Activated CD4-positive, alpha-beta T cell treated with anti-CD3 and anti-CD28 coated beads, Interleukin-2, amount 10 ng/mL, durations not matched to agents 7 days and 5 days (primary cell): ENCODE measurements at places on chromosomes 3 and 15.

- no peak overlapping the region for H3K27ac ChIP-seq
- H3K4me1 ChIP-seq = no peaks in the 10 kb centered on the region
Measured at GRCh38 chr3:71652781-71653413, 69.4 kb upstream of the FOXP1 start.

DNA sequence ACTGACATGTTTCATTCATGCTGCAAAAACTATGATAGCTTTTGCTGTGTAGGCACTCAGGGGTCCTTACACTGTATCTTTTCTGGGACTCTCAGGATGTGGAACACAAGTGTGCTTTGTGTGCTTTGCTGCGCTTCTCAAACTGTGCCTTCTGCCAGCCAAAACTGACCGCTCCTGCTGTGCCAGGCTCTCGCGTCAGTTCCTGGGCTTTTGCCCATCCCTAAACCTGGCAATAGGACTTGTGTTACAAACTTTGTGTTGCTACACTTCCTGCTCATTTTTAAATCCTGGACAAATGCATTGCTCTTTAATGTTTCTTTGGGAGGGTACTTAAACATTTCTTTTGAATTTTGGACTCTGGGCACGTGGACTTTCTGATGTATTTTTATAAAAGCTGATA is 60.3 kb downstream of the DIPK2A start:
- no peak for DNase-seq
- peaks cover 5% of the 10 kb centered on the region for H3K27me3 ChIP-seq
- H3K27ac ChIP-seq = no peak overlapping the region
- no peak overlapping the region for H3K4me3 ChIP-seq
- peaks cover 8% of the 10 kb centered on the region for H3K4me1 ChIP-seq
- no peaks in the 10 kb centered on the region for H3K36me3 ChIP-seq

- peaks cover 39% of the 10 kb centered on the region for H3K27me3 ChIP-seq
- no peaks in the 10 kb centered on the region for H3K36me3 ChIP-seq
- H3K27ac ChIP-seq = no peak within 1 kb of the TSS
- DNase-seq = no peak
- no peak within 1 kb of the TSS for H3K4me3 ChIP-seq
- H3K4me1 ChIP-seq = no peaks in the 10 kb centered on the region
Measured at GRCh38 chr3:124934577-124934976, at the start of gene MUC13. MUC13 (minus strand) TSS chr3:124934751; CDS start chr3:124934712, 39 bp downstream.

GRCh38 chr3:72162649-72163184 is 377.8 kb upstream of the PROK2 start:
- DNase-seq = no peak
- no peaks in the 10 kb centered on the region for H3K36me3 ChIP-seq
- no peak overlapping the region for H3K4me3 ChIP-seq
- H3K4me1 ChIP-seq = no peaks in the 10 kb centered on the region
- H3K27ac ChIP-seq = no peak overlapping the region

GRCh38 chr3:49747792-49748480 is 24.2 kb upstream of the GMPPB start:
- H3K4me1 ChIP-seq = no peaks in the 10 kb centered on the region
- H3K27ac ChIP-seq = no peak overlapping the region
- H3K36me3 ChIP-seq = peaks cover 6% of the 10 kb centered on the region
- H3K27me3 ChIP-seq = no peaks in the 10 kb centered on the region

DNA sequence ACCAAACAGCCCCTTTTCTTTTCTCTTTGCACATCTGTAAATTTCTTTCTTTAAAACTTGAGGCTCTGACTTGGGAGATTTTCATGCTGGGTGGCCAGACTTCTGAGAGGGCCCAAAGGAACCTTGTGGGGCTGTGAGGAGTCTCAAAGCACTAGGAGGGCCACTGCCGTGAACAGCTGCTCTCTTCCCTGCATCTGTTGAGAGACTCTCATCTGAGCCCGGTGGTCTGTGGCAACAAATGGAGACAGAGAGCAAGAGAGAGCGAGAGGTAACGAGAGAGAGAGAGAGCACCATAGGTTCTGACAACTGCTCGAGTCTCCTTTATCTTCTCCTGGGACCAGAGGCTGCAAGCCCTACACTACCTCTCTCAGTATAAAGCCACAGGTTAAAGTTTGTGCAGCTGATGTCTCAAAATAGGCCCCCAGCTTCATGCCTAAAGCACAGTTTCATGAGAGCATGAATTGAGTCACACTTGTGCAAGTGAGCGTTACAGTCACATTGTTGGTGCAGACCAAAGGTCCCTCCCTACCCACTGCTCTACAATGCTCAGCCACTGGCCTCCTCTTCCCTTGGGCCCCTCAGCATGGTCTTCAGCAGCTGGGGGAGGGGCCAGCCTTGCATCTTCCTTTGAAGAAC is 60.7 kb downstream of the ZNF621 start:
- H3K27me3 ChIP-seq = peaks cover 5% of the 10 kb centered on the region
- H3K4me1 ChIP-seq = no peaks in the 10 kb centered on the region
- H3K36me3 ChIP-seq = no peaks in the 10 kb centered on the region
- H3K27ac ChIP-seq = no peak overlapping the region
